ENCODE measurements at places on chromosomes 1 and 21.

DNA sequence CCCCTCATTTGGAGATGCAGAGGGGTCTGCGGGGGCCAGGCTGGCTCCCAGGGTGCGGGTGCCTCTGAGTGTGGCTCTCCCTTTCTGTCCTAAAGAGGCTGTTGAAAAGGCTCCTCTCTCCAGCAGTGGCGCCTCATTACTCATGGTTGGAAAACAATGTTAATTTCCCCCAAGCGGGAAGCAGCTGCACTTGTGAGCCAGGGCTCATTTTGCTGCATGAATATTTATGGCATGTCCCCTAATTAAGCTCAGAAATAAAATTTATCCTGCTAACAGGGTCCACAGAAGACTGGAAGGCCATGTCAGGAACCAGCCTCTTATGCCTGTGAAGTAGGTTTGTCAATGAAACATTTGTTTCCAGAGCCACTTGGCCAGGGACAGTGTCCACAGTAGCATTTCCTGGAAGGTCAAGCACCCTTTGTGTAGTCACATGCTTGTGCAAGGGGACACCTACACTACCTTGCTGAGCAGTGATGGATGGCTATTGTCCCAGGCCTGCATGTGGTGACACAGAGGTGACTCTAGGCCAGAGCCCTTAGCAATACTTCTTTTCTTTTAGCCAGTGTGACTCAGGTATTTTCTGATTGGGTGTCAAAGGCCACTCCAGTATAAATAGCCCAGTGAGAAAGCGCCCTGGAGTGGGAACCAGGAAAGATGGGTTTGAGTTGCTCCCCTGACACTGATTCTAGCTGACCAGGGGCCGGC, 259.0 kb downstream of the FOXD2 start:
- DNase-seq: no peak

- DNase-seq: no peak
Observed at GRCh38 chr1:186843226-186843625, 14.5 kb downstream of the PLA2G4A start.

GRCh38 chr1:201190005-201190404, 619 bp upstream of the IGFN1 start:
- DNase-seq: no peak

- DNase-seq: no peak
Observed at GRCh38 chr1:107689733-107690132, 275.2 kb downstream of the VAV3 start.

- DNase-seq: no peak
Observed at GRCh38 chr1:10617931-10618885, 143.5 kb downstream of the PEX14 start.

- no peak for DNase-seq
Observed at GRCh38 chr1:18191481-18192155, 84.0 kb downstream of the IGSF21 start.

Measured in AG04450 (cell line).